ENCODE measurements at places on chromosomes 16 and 17.
A peak's percentile ranks its signal among the peaks of the same experiment; 100 is the strongest.

GRCh38 chr17:8922451-8922850 lies 43.1 kb downstream of the PIK3R5 start:
- peak; percentile 99 for DNase-seq

DNA sequence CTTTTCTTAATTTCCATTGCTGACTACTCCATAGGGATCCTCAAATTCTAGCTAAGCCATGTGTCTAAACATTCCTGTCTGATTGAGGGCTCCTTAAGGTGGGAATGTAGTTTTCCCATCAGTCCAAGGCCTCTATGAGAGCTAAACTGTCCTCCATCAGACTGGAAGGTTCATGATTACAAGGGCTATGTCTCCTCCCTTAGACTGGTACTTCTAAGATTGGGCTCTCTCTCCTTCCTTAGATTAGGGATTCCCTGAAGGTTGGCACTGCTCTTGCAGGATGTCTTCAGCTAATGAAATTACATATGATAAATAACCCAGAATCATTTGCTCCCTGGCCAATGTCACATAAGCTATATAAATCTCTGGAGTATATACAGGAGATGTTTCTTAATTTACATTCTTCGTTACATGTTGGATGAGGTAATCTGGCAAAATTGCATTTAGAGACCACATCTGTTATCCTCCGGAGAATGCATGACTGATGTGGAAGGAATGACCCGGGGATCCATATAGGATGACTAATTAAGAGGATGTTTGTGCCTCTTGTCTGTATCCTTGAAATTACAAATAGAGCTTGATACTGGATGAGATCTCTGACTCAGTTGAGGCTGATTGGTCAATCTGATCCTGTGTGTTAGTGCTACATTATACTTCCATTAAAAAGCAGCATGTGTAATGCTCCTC lies 14.2 kb downstream of the B4GALNT2 start:
- DNase-seq: no peak

DNA sequence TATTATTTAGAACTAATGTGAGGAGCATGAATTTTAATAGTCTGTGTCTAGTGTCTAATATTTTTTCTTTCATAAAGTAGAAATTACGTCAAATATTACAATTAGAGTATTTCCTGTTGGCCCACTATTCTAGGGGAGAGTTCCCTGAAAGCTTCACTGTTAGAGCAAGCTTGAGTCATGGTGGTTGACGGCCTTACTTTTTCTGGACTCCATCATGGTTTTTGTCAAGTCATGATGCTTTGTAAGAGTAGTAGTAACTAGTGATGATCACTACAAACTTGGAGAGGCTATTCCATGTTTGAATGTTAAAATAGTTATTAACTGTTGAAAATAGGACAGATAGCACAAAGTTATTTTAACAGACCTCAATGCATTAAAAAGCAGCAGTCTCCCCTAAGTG lies 1.7 kb downstream of the PSMD11 start:
- peak; percentile 66 for DNase-seq

GRCh38 chr16:64656471-64656870 lies 465.4 kb downstream of the CDH11 start:
- DNase-seq: no peak

DNA sequence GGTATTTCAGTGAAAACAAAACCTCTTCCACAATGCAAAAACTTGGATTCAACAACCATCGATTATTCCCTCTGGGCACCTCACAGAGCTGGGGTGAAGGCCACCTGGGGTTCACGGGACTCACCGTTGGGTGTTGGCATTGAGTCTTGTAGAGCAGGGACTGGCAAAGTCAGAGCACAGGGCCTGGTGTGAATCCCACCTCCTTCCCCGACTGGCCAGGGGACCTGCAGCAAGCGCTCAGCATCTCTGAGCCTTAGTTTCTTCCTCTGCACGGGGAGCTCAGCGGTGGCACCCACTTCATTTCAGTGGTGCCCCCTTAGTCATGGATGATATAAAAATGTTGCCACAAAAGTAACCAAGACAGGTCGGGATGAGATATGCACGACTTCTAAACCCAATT lies 100.4 kb downstream of the METRNL start:
- no peak for DNase-seq

GRCh38 chr17:82664701-82665182 lies 16.5 kb upstream of the WDR45B start:
- no peak for DNase-seq

Measured in inflammatory macrophage treated with lipopolysaccharide for 1 hour (primary cell).